Activated CD8-positive, alpha-beta memory T cell treated with anti-CD3 and anti-CD28 coated beads for 48 hours (primary cell): ENCODE measurements at places on chromosomes 1 and 21.

DNA sequence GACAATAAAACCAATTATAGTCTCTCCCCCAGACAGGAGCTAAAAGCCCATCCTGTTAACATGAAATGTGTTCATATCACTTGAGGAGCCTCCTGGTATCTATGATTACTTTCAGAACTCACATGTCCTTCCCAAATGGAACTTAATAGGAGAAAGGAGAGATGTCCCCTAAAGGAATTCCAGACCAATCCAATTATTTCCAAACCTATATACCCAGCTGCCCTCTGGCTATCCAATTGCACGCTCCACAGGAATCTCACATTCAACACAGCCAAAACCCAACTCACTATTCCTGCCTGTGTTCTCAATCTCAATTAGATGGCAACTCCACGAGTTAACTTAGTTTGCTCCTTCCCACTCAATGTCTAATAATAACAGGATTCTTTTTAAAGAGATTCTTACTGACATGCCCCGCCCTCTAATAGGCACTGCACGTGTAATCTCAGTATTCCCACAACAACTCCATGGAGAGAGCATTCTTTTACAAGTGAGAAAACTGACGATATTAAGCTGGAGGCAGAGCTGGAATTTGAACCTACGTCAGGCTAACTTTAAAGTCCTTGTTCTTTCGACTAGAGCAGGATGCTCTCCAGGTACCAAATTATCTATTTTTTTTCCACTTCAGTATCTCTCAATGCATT is 59.1 kb upstream of the SEC16B start:
- DNase-seq, result no peak

- DNase-seq, result no peak
Observed at GRCh38 chr1:88371436-88372023, 312.5 kb upstream of the PKN2 start.

GRCh38 chr21:44495611-44496563 is 40.6 kb downstream of the LRRC3 start:
- no peak for DNase-seq

GRCh38 chr1:162070094-162070748 is 730 bp downstream of the NOS1AP start:
- no peak for DNase-seq

- no peak for DNase-seq
Observed at GRCh38 chr1:12553963-12554362, 64.0 kb downstream of the DHRS3 start.

- no peak for DNase-seq
Observed at GRCh38 chr1:36675106-36675505, 192.4 kb upstream of the CSF3R start.

- no peak for DNase-seq
Observed at GRCh38 chr1:38125837-38126520, 79.4 kb upstream of the POU3F1 start.

- DNase-seq, result no peak
Observed at GRCh38 chr1:99623554-99623953, 22.4 kb upstream of the PALMD start.

- no peak for DNase-seq
Observed at GRCh38 chr1:32893198-32894018, 7.1 kb downstream of the HPCA start.

- DNase-seq, result no peak
Observed at GRCh38 chr21:44752671-44753235, 41.4 kb upstream of the TSPEAR start.

GRCh38 chr1:70438529-70438928 is 27.5 kb downstream of the CTH start:
- no peak for DNase-seq

DNA sequence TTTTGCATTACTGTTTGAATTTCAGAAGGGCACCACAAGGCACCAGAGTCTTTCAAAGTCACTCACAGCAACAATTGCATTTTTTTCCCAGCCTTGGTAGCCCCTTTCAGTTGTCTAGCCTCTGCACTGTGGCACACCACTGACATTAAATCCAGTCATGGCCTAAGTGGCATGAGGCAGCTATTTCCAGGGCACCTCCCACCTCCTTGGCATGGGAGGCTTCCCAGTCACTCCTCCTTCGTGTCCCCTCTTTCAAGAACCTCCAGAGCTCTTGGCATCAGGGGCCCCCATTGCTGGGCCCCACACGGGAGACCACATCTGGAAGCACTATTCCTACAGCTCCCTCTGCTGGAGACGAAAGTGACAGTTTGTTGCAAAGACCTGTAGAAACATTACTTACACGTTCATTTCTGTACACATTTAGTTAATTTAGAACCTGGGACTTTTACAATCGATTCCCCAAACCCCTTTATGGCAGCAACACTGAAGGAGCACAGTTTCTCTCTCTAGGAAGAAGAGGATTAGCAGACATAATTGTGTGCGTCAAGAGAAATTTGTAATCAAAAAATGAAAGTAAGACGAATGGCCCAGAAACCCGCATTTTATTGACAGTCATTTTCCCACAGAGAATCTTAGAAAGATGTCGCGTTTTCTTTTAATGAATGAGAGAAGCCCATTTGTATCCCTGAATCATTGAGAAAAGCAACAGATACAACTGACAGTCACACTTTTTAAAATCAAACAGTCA is 5.7 kb upstream of the CHD5 start:
- DNase-seq, result no peak

DNA sequence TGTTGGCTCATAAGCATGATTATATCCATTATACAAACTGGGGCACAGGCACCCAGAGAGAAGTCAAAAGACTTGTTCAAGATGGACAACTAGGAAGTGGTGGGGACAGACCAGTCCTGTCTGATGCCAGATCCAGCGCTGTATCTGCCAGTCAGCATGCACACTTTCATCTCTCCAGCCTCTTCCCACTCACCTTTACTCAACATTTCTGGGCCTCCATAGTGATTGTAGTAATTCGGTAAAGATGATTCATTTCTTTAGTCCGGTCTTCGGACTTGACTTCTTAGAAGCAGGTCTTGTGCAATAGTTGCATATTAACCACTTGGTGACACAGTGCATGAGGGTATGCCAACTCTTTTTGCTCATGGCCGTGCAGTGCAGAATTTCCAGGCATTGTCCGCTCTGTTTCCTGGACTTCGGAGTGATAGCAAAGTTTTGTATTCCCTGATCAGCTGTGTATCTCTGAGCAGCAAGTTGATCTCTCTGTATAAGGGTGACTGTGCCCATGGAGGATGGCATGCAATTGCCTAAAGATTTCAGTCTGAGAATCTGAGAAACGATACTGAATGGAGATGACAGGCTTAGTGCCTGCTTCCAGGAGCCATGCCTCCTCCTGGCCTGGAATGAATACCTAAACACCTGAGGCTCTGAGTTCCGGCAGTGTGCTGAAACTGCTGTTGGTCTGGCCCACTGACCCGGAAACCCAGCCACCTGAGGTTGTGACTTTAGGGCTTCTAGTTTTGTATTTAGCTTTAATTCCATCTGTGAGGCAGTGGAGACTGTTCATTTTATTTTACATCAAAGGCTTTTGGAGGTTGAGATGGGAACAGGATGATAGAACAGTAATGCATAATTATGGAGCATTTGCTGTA is 39.0 kb downstream of the GALNT2 start:
- no peak for DNase-seq

DNA sequence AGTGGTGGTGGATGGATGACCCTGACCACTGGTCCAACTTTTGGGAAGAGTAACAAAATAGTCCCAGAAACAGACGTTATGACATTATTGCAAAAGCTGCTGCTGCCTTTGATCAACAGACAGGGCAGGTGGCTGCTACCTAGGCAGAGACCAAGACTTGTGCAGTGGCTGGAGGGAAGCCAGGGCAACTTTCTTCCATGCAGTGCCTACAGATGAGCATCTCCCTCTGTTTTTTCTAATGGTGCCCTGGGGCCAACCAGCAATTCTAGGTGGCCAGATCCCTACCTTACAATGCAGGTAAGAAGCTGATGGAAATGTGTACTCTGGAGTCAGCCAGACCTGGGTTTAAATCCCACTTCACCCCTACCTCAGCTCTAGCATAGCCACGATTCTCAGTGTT is 283.1 kb upstream of the POU3F1 start:
- DNase-seq, result no peak

DNA sequence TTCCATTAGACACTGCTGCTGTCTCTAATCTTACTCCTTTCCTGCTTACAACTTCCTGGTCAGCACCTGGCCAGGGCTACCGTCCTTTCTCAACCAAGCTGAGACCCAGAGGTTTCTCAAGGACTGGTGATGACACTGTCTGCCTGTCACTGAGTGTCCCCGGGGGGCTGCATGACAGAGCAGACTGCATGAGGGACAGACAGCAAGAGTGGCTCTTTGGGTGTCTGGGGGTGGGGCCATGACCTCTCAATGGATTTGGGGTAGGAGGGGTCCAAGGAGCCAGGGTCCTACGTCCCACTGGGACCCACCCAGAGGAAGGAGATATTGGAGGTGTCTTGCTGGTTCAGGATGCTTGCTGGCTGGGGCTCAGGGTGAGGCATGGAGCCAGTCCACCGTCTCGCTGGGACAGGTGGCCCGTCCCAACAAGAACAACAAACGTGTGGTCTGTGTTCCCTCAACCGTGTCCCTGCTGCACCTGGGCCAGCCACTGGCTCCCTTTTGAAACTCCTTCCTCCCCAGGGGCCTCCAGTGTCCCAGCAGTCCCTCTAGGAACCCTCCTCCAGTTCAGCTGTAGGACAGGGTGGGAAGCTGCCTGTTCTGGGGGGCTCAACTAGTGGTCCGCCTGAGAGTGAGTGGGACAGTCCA is 344.6 kb upstream of the AJAP1 start:
- no peak for DNase-seq

DNA sequence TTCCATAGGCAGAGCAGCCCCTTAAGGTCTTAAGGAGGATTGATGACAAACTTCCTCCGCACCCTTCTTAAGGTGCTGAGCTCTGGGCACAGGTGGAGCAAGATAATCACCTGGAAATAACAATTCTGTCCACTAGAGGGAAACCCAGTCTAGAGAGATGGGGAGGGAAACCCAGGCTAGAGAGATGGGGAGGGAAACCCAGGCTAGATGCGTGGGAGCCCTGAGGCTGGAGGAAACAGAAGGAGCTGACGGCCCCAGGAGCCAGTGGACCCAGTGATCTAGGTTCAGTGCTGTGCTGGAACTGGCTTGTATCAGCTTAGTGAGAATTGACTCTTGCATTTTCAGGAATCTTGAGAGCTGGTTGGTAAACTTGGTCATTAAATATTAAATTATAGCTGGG is 17.8 kb upstream of the MYCL start:
- DNase-seq, result peak; percentile 7

- no peak for DNase-seq
Observed at GRCh38 chr1:46489638-46490405, at the start of gene DMBX1. Gene DMBX1 (plus strand): TSS chr1:46489836. CDS start chr1:46507011, 17,175 bp downstream.

GRCh38 chr21:38787461-38788274 is 18.1 kb upstream of the ETS2 start:
- DNase-seq, result no peak

DNA sequence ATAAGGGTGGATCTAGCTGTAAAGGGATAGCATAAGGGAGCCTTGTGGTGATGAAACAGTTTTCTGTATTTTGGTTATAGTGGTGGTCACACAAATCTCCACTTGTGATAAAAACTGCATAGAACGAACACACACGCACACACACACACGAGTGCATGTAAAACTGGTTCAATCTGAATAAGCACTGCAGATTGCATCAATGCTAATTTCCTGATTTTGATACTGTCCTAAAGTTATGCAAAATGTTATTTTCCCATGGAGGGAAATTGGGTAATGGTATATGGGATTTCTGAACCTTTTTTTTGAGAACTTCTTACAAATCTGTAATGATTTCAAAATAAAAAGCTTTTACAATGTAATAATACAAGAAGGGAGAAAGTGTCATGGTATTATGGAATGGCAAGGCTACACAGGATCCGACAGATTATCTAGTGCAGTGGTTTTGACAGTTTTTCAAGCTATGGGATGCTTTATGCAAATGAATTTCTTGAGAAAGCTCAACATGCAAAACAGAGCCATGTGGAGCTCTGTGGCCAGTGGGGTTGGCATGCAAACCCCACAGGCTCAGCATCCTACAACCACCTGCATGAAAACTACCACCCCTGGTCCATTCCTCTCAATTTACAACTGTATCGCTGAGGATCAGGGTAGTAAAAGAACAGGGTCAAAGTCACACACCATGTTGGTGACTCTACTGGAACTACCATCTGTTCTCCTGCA is 18.8 kb downstream of the SLC41A1 start:
- no peak for DNase-seq

- no peak for DNase-seq
Observed at GRCh38 chr1:162982364-162982763, 86.8 kb upstream of the RGS4 start.

DNA sequence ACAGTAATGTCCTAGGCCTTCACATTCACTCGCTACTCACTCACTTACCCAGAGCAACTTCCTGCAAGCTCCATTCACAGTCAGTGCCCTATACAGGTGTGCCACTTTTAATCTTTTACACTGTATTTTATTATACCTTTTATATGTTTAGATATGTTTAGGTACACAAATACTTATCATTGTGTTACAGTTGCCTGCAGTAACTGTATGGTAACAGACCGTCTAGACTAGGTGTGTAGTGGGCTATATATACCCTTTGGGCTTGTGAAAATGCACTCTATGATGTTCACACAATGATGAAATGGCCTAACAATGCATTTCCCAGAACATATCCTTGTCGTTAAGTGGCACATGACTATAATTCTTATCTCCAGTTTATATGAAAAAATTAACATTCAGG is 204.5 kb upstream of the HMCN1 start:
- DNase-seq, result no peak

DNA sequence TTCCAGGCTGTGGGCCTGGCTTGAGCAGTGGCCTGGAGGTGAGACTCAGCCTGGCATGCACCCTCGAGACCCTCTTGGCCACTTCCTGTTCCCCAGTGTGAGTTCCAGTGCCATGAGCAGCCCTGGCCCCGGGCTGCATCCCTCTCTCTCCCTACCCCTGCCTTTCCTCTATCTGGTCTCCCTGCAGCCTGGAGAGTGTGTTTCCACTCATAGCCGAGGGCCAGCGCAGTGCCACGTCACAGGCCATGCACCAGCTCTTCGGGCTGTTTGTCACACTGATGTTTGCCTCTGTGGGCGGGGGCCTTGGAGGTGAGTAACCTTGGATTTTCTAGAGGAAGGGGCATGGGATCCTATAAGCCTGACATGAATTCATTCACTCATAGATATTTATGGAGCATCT is 13.6 kb downstream of the RHBG start:
- no peak for DNase-seq

- DNase-seq, result no peak
Observed at GRCh38 chr1:22879445-22879844, 93.2 kb downstream of the LACTBL1 start.

- DNase-seq, result no peak
Observed at GRCh38 chr1:67536957-67537666, 106.9 kb upstream of the SERBP1 start.

GRCh38 chr1:93150729-93151128 is 29.5 kb downstream of the TMED5 start:
- no peak for DNase-seq

- no peak for DNase-seq
Observed at GRCh38 chr21:37319551-37319950, 47.0 kb upstream of the DYRK1A start.

DNA sequence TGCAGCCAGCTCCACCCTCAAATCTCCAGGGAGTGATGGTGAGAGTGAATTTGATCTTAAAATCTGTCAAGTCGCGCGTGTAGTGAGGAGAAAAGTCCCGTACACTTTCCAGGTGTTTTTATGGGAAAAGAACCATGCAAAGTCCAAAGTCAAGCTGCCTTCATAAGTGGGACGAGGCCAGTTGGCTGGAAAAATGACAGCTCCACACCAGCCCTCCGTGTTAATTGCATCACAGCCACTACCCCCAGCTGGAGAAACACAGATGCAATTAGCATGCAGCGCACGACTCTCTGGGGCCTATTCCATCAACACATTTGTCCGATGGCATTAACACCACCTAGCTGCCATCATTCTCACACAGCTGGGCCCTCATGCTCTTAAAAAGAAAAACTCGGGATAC is 68.4 kb downstream of the KLHDC7A start:
- DNase-seq, result no peak
